ENCODE measurements at places on chromosomes 16 and 17.
A peak's percentile ranks its signal among the peaks of the same experiment; 100 is the strongest.

- no peak for DNase-seq
These were observed 993 bp downstream of the MMP25 start for GRCh38 chr16:3047387-3047720.

DNA sequence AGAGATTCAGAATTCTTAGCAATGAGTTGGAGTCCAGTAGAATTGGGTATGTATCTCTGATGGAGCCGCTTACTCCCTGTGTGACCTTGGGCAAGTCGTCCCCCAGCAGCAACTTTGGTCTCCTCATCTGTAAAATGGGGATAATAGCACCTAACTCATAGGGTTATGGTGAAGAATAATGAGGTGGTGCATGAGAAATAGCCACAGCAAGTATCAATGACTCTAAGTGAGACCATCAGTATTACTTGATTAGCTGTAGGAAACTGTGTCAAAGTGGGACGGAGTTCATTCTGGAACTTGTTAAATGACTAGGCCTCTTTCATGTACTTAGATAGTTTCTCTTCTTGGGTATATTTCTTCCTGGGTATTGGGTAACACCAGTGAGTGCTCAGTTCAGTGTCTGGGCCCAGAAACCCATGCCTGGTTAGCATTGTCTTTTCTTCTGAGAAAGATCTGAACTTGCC lies 6.4 kb downstream of the PRKCB start:
- peak; percentile 43 for DNase-seq

- DNase-seq, result no peak
These were observed 145.6 kb downstream of the TMEM132E start for GRCh38 chr17:34725008-34725407.

DNA sequence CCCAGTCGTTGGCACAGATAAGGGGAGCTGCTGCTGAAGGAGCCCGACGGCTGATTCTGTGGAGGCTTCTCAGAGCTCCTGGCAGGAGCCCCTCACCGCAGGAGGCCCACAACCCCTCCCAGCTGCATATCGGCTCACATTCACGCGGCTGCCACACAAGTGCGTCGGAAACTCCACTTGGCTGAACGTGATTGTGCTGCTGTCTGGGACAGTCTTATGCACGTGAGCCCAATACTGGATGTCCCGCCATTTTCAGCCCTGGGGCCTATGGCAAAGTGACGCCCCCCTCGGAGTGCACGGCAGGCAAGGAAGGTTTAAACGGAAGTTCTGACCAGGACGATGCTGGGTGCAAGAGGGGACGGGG lies 8.7 kb upstream of the PITPNA start:
- DNase-seq, result no peak

GRCh38 chr17:34567691-34568465 lies 11.5 kb upstream of the TMEM132E start:
- DNase-seq, result no peak

- DNase-seq, result no peak
These were observed 66.3 kb upstream of the CDH8 start for GRCh38 chr16:62102588-62102987.

GRCh38 chr17:47862621-47863440 lies 11.9 kb upstream of the SP6 start:
- DNase-seq, result no peak

DNA sequence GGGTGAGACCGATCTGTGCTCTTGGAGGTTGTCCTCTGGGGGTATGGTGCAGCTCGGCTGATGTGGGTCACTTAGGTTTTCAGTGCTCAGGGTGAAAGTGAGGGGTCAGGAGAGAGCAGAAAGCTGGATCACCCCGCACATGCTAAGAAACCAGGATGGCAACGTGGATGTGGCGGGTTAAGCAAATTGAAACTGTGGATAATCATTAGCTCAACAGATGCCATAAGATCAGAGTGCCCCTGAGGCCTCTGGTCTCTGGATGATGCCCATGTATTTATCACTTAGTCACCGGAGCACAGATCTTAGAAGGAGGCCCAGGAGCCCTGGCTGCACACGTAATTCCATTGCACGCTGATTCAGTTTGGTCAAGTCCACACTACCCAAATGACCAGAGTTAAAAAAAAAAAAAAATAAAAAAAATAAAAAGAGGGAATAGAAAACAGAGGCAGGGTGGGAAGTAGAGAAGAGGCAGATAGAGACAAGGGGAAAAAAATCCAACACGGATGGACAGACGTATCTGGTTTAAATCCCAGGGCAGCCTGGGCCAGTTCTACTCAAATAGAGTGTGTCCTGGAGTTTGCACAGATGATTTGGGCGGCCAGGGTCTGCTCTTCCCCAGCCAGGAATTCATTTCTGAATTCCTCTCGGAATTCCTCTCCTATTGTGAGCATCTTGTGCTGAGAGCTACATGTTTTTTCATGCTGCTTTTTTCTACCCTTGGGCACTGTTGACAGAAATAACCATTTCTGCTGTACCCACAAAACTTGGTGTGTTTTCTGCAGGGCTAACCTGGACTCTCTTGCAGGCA lies 378.3 kb downstream of the CPPED1 start:
- DNase-seq, result no peak

- no peak for DNase-seq
These were observed 38.7 kb upstream of the SLC38A10 start for GRCh38 chr17:81333616-81334368.

- DNase-seq, result peak; percentile 87
These were observed 22.7 kb downstream of the TMEM235 start for GRCh38 chr17:78253946-78254672.

DNA sequence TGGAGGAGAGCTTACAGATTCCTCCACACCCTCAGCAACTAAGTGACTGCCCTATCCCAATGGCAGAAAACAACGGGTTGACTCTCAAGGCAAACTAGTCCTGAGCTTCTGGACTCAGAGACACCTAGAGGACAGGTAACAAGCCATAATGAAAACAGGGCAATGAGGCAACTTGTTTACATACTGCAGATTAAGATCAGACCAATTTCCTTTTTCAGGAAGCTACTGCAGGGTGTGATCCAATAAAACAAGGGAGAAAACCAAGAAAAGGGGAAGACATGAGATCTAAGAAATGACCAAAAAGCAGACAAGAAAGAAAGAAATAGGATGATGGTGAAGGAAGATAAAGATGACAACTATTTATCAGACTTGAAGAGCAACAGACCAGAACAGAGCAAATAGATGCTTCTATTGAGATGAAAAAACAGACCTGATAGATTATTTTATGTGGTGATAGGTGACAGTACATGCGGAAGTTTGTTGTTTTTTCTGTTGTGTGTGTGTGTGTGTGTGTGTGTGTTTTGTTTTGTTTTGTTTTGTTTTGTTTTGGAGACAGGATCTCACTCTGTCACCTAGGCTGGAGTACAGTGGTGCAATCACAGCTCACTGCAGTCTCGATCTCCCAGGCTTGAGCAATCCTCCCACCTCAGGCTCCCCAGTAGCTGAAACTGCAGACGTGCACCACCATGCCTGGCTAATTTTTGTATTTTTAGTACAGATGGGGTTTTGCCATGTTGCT lies 120.7 kb downstream of the GAS7 start:
- no peak for DNase-seq

- DNase-seq, result no peak
These were observed 11.7 kb upstream of the ST6GALNAC2 start for GRCh38 chr17:76597156-76598003.

DNA sequence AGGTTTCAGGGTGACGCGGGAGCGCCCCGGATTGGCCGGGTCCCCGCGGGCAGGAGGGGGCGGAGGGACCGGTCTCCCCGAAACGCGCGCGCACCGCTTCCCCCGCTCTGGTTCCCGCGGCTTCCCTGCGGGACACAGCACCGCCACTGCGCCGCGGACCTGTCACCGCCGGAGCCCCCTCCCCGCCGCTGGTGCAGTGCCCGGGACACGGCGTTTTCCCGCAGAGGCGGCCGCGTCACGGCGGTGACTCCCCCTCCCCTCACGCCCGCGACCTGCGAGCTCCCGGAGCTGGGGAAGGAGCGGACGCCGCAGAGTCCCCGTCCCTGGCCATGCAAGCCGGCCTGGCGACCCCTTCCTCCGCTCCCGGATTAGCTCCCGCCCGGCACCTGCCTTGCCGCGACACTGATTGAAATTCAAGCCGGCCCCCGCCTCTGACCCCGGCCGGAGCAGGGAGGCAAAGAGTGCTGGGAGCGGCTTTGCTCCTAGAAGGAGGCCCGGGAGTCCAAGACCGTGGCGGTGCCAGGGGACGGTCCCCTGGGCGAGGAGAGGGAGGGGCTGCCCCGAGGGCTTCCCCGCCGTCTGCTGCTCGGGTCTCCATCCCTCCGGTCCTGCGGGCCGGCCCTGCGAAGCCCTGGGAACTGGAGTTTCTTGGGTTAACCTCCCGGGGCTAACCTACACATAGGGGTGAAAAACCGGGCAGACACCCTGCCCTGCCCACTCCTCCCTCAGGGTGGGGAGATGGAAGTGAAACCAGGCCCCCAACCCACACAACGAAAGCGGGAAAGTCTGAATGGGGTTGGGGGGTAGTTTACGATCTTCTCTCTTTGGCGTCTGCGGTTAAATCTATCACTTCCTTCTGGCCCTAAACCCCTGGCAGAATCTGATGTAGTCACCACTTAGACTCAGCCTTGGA lies 1.0 kb downstream of the RHBDL3 start:
- DNase-seq, result peak; percentile 17

- DNase-seq, result no peak
These were observed 33.1 kb upstream of the DDX52 start for GRCh38 chr17:37676115-37676925.

DNA sequence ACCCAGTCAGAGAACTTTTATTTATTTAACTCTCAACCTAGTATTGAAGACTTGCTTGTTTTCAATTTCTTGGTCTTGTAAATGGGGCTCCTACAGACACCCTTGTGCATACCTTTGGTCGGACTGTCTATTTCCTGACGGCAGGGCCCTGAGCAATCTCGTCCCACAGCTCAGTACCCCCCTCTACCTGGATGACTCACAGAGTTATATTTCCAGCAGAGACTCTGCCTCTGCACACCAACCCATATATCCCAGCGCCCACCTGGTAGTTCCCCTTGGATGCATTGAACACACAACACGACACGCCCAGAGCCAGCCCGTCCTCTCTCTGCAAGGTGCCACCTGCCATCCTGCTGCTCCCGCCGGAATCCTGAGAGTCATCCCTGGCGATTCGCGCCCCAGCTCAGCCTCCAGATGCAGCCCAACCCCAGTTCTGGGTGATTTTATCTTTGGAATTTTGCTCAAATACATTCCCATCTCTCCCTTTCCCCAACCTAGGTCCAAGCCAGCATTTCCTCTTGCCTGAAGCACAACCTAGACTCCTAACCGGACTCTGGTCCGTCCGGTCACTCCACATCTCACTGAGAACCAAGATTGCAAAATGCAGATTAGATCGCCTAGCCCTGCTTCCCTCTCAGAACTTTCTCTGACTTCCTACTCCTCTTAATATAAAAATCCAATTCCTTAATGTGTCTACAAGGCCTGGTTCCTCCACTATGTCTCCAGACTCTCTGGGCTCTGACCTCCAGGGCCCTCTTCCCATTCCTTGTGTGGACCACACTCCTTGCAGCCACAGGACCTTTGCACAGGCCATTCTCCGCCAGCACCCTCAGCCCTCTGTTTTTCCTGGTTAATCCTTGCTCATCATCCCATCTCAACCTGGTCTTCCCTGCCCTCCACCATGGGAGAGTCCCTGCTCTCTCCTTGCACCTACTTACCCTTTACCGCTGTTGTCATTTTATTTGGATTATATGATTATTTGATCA lies 129.2 kb downstream of the SEC14L1 start:
- no peak for DNase-seq

- DNase-seq, result peak; percentile 70
These were observed 1.1 kb downstream of the MT2A start for GRCh38 chr16:56609463-56609921.

GRCh38 chr17:60601447-60602384 lies 1.7 kb downstream of the PPM1D start:
- peak; percentile 50 for DNase-seq

GRCh38 chr17:27446569-27447301 lies 9.5 kb upstream of the KSR1 start:
- DNase-seq, result no peak

- DNase-seq, result no peak
These were observed 446.3 kb upstream of the MAF start for GRCh38 chr16:80046848-80047247.

DNA sequence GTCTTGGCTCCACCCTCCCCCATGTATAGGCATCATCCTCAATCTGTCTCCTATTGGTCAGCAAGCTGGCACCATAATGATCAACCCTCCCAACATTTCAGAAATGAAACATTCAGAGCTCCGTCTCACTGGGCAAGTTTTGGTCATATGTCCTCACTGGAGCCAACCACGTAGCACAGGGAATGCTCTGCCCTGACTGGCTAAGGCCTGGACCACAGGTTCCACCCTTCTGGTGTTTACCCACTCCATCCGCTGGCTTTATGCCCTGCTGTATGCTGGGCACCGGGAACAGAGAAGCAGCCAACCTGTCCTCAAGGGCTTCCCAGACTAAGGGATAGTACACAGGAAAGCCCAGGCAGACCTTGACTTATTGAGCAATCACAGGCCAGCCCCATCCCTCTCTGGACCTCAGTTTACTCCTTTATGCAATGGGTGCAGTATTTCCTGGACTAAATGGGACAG lies 20.5 kb downstream of the MYO15A start:
- DNase-seq, result no peak

DNA sequence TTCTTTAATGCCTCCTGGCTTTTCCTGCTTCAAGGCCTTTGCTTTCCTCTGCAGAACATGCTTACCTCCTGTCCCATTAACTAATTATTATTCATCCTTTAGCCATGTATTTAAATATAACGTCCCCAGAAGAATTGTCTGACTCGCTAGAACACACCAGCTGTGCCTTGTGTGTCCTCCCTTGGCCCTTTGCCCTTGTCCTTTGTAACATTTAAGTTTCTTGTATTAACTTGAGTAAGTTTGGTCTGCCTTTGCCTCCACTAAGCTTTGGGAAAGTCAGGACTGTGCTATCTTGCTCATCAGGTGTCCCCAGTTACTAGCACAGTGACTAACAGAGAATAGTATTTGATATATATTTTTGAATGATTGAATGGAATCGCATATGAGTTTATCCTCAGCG lies 29.6 kb upstream of the ABCA9 start:
- no peak for DNase-seq

DNA sequence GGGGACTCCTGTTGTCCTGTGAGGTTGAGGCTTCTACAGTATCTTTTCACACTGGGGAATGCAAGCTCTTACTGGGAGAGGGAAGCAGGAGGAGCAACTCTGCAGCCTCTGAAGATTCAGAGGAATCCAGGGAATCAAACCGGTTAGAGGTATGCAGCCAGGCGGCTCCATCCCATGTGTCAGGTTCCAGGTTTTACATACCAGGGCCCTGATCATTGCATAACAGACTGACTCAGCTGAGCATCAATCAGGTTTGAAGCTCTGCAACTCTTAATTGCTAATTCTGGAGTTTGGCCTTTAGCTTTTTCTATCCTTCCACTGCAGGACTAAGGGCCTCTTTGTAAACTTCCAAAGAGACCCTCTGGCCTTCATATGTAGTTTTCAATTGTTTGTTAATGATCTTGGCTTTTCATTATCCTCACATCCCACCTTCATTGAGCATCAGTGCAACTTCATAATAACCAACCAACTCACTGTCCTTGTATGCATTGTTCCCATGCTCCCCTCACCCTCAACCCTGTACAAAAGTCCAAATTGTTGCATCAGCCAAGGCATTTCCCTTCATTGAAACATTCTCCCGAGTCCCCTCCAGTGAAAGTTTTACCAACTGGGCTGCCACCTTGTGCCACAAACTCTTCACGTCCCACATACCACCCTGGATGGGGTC lies 59.7 kb upstream of the DHX40 start:
- no peak for DNase-seq

- DNase-seq, result no peak
These were observed 1.3 kb upstream of the NUTF2 start for GRCh38 chr16:67845291-67846062.
